Globus pallidus (tissue), 1 donor: ENCODE measurements at places on chromosomes 5 and 9.

DNA sequence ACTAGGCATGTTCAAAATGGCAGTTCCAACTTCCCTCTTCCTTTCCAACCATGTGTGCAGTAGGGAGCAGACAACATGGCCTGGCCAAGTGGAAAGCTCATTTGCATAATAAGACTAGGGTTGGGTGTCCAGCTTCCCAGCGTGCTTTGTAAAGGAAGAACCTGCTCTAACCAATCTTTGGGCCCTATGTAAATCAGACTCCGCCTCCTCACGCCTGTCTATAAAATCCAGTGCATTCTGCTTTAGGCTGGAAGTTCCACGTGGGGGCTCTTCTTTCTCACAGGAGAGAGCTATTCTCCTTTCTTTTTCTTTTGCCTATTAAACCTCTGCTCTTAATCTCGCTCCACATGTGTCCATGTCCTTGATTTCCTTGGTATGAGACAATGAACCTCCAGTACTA lies 83.4 kb downstream of the GCNT1 start:
- DNase-seq, result no peak

DNA sequence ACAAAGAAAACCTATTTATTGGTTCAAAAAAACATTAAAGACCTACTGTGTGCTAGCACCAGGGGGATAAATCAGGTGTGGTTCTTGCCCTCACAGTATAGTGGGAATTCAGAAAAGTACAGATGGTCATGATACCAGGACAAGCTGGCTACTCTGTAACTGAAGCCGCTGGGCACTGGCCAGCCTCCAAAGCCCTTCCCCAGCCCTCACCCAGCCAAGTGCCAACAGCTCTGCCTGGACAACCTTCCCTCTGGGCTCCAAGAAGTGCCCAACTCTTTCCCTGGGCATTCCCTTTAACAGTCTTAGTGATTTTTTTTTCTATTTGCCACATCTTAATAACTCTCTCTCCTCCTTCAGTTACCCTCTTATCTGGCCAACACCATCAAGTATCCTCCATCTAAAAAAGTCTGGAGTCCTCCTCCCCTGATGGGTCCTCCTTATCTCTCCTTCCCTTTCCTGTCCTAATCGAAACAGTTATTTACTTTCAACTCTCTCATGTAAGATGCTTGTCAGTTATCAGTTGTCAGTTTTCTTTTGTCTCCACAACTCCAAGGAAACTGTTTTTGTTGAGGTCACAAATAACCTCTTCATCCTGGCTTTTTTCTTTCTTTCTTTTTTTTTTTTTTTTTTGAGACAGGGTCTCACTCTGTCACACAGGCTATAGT lies 13.3 kb upstream of the SEPTIN8 start:
- peak; percentile 59 for DNase-seq

GRCh38 chr9:32092031-32092430 lies 292.4 kb upstream of the ACO1 start:
- no peak for DNase-seq

- no peak for DNase-seq
These were observed 107.3 kb upstream of the ALDH1B1 start for GRCh38 chr9:38285236-38285635.

DNA sequence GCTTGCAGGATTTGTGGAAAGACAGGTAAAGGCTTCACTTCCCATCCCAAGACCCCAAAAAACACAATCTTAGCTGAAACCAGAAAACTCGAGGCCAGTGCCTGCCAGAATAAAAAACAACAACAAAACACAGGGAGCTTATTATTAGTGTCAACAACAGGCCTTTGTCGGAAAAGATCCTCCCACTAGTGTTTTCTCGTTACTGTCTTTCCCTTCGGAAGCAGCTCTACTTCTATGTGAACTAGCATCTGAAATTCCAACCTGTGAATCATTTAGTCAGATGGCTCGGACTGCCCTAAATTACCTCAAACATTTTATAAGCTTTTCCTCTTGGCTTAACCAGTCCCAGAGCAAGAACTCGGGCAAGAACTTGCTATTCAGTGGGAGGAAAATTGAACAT lies 122.2 kb upstream of the GNA14 start:
- DNase-seq, result peak; percentile 93

DNA sequence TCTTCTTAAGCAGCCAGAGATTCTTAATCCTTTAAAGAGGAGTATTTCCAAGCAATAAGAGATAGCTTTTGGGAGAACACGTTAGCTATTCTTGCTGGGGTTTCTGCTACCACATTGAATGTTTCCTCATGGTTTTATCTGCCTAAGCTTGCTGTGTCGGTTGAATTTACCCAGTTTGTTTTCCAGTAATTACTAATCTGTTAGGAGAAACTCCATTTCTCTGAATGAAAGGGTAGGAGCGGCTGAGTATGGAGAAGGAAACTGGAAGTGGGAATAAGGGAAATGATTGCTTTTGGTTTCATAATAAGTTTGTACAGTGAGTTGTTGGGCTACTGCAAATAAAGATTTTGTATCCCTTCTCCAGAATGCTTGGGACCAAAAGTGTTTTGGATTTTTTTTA lies 1.2 kb downstream of the JAK2 start:
- no peak for DNase-seq

- no peak for DNase-seq
These were observed 30.0 kb upstream of the SLC12A7 start for GRCh38 chr5:1141834-1142233.

DNA sequence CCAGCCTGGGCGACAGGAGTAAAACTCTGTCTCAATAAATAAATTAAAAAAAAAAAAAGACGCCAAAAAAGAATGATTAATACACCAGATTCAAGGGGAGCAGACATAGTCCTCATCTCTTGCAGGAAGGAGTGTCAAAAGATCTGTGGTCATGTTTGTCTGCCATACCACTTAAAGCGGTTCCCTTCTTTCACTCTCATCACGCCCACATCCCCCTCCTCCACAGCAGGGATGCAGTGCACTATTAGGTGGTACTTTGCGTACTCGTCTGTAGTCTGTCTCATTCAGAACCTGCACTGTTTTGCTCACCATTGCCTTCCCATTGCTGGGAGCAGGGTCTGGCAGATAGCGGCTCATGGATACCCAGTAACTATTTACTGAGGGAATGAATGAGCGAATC lies 11.2 kb downstream of the CDHR2 start:
- DNase-seq, result no peak

DNA sequence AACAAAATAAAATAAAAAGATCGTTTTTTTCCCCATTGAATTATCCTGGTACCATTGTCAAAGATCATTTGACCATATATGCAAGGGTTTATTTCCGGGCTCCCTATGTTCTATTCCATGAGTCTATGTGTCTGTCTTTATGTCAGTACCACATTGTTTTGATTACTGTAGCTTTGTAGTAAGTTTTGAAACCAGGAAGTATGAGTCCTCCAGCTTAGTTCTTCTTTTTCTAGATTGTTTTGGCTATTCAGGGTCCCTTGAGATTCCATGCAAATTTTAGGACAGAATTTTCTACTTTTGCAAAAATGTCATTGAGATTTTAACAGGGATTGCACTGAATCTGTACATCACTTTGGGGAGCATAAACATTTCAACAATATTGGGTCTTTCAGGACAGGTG lies 18.7 kb upstream of the EEIG1 start:
- DNase-seq, result no peak

DNA sequence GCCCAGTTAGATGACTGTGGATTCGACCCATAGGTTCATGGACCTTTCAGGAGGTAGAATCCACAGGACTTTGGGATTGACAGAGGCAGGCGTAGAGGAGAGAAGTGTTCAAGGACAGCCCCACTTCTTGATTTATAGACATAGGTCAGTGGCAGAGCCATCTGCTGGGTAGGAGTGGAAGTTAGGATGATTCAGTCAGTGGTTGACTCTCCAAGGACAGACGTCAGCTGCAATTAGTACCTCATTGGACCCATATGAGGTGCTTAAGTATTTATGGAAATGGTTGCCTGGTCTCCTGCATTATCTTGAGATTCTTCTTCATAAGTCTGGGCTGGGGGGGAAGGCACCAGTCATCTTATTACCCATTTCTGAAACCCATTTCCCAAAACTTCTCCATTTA lies 70.9 kb downstream of the SH3RF2 start:
- DNase-seq, result no peak

- DNase-seq, result no peak
These were observed 29.3 kb downstream of the FUBP3 start for GRCh38 chr9:130608554-130609134.

- DNase-seq, result no peak
These were observed 416.5 kb downstream of the KDM4C start for GRCh38 chr9:7174301-7174700.

DNA sequence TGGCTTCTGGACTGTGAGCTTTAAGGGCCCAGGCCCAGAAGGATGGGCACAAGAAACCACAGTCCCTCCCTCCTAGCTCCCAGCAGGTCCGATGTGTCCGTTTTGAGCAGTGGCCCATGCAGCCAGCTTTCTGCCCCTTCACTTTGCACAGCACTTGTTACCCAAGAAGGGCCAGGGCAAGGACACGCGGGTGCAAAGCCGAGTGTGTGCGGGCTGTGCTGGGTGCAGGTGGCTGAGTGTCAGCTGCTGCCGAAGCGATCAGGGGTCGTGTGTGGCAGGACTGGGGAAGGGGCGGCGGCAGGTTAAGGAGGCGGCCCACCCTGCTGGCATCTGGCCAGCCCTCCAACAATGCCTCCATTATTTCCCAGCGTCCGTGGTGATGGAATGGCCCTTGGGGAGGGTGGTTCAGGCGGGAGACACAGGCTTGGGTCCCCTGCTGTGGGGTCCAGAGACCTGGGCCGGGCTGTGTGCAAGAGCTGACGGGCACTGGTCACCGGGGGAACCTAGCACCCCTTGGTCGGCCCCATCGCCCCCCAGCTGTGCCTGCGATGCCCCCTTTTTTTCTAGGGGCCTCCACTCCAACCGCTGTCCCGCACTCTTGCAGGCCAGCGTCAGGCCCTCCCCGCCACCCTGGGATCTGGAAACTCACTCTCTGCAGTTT lies 653 bp downstream of the LHX3 start:
- DNase-seq, result no peak

- DNase-seq, result peak; percentile 3
These were observed 46.8 kb upstream of the FER start for GRCh38 chr5:108700930-108701329.

- DNase-seq, result no peak
These were observed 210.3 kb upstream of the TNC start for GRCh38 chr9:115328228-115328627.

- DNase-seq, result no peak
These were observed 1.8 kb upstream of the DCANP1 start for GRCh38 chr5:135448791-135449507.

GRCh38 chr5:102749416-102750030 lies 5.6 kb upstream of the PAM start:
- no peak for DNase-seq

- DNase-seq, result no peak
These were observed 1293.9 kb upstream of the CDH6 start for GRCh38 chr5:29899583-29899982.

DNA sequence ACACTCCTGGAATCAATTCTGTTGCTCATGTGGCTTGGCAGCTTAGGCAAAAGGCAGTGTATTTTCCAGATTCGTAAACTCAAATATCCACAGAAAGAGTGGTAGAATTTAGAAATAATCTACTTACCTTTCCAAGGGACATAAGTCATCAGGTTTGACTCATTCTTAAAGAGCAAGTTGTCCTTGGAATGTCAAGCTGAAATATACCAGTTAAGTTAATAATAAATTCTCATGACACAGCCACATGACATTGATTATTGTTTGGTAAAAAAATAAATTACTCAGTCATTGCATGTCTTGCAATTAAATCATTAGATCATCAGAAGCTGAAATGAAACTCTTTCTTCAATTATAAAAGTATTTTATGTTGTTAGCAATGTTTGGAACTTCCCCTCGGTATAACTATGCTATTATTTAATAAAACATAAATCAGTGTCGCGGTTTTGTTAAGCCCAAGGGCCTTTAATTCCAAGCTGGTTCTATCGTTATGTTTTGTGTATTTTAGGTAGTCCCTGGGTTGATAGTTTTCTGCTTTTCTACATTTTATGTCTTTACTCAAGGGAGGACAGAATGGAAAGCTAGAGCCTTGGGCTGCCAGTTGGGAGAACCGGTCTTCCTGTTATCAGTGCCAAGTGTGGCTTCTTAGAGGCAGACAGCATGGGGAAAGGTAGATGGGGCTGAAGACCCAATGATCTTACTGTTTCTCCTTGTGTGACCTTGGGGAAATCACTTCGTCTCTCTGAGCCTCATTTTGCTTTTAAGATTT lies 79.3 kb upstream of the PRLR start:
- no peak for DNase-seq

DNA sequence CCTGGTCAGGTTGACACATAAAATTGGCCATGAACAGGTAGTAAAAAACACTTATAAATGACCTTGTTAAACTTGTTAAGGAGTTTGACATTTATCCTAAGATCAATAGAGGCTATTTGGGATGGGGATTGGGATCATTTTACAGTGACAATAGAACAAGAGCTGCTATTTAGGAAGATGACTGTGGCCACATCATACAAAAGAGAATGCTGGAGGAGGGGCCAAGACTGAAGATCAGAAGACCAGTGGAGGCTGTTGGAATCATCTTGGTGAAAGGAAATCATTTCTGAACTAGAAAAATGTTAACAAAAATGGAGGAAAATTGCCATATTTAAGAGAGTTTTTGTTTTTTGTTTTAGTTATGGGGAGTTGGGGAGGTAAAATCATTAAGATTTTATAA lies 304.8 kb upstream of the TLE4 start:
- no peak for DNase-seq

- no peak for DNase-seq
These were observed 322.8 kb upstream of the RFX3 start for GRCh38 chr9:3848445-3849114.

GRCh38 chr5:172420235-172420939 lies 33.9 kb downstream of the SH3PXD2B start:
- DNase-seq, result peak; percentile 92

- DNase-seq, result no peak
These were observed 39.8 kb upstream of the FUBP3 start for GRCh38 chr9:130539420-130540223.
